ENCODE measurements at places on chromosomes 7 and 10.
A peak's percentile ranks its signal among the peaks of the same experiment; 100 is the strongest.

- DNase-seq = peak; percentile 3
Observed at GRCh38 chr7:117385363-117386109, 41.8 kb downstream of the ASZ1 start.

DNA sequence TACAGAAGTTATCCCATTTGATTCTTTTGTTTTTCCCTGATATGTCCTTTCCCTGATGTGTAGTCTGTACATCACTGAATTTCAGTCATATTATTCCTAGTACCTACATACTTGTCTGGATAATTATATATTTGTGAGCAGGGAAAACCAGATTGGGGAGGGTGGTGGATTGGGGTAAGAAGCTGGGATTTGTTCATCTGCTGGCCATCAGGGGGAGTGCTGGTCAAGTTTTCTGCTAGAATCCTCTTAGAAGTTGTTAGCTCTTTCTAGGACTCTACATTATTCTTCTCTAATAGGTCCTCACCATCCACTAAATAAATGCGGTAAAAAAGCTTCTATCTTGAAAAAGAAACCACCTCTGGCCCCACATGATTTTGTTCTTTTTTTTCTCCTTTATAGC, 232.7 kb upstream of the TAC1 start:
- peak; percentile 10 for DNase-seq

DNA sequence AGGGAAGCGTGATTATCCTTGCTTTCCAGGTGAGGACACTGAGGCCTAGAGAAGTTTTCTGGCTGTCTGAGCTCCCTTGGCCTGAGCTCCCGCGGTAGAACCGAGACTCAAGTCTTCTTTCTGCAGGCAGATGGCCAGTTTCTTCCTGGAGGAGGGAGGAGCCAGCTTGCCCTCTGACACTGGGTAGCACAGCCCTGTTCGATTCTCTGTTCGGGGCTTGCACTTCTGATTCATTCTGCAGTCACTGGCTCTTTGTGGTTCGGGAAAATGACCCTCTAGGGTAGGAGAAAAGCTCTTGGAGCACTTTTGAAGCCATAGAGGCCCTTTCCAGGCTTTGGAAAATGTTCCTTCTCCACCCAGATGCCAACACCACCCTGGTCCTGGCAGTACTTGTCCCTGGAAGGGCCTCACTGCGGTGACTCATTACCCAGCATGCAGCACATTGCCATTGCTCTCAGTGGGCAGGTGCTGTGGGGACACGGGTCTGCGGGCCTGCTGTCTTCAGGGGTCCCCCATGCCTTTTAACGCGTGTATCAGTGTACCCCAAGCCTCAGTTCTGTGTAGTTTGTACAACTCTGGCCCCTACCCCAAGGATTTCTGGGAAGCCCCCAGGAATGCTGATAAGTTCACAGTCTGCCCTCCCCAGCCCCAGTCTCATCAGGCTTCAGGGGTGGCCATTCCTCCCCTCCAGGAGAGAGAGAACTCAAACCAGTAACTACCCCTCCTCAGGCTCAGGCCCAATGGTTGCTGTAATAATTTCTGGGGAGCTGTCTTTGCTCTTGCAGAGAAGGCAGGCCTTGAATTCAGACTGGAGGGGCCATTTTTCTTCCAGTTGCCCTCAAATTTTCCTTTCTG, 11.9 kb downstream of the CHST3 start:
- DNase-seq = no peak

GRCh38 chr7:84331616-84332015, 137.0 kb upstream of the SEMA3A start:
- DNase-seq = no peak

GRCh38 chr10:110804376-110804775, 67.4 kb upstream of the PDCD4 start:
- no peak for DNase-seq

- peak; percentile 28 for DNase-seq
Observed at GRCh38 chr7:74343281-74344131, 54.3 kb downstream of the CLIP2 start.

GRCh38 chr7:37212556-37212955, 236.1 kb downstream of the ELMO1 start:
- no peak for DNase-seq

GRCh38 chr10:5971886-5972285, 5.5 kb downstream of the IL15RA start:
- DNase-seq = no peak

DNA sequence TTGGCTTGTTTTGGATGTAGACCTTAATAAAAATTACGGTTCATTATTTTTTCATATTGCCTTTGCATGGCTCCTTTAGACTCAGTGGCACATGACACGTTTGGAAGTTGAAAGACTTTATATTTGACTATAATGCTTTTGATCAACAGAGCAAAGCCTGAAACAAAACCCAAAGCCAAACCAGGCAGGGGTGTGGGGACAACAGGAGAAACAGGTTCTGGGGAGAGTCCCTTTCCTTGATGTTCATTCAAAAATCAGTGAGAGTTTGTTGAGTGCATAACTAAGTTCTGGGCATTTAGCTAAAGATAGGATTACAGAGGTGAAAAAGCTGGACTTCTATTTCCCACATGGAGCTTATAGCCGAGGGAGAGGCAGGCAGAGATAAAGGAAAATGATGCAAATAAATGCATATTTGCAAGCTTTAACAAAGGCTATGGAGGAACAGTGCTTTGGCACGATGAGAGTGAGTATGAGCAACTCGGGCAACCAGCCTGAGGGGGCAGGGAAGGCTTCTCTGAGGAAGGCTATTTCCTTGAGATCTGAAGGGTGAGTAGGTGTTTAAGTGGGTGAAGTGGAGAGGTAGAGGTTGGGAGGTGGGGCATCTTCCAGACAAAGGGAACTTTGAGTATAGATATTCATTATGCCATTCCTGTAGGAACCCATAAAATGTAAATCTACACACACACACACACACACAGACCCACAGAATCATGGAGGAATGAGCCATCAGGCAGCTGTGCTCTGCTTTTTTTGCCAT, 34.5 kb upstream of the PDZD8 start:
- no peak for DNase-seq

DNA sequence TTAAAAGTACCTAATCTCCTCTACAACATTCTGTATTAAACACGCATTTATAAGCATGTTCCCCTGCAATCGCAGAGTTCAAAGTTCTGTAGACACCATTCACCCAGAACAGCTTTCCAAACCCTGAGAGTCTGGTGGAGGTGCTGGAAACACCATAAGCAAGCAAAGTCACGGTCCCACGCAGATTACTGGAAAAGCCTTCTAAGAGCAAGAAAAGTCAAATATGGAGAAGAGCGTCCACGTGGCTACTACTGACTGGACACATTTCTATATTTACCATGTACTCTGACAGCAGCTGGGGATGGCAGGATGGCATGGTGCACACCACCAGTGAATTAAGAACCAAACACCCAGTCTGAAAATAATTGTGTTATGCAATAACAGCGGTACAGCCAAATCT, 97.7 kb downstream of the PARD3 start:
- no peak for DNase-seq

DNA sequence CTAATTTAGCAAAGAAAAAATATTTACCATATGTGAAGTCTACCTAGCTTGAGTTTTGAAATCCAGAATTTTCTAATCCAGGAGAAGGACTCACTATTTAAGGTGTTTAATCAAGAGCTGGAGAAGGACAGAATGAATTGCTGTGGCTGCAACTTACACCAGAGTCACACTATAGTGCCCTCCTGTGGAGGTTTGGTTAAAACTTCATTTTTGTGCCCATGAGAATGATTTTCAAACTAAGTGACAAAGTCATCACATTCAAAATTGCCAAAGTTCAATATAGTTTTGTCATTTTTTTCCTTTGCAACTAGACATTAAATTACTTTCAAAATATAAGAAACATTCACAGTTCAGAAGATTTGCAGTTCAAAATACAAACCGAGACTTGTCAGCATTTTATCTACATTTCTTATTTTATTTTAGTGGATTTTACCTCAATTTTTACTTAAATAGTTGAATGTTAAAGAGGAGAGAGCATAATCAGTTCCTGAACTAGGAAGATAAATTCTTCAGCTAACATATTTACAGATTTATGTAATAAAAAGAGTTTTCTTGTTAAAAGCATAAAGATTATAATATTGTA, 70.7 kb downstream of the CABCOCO1 start:
- DNase-seq = peak; percentile 50

- DNase-seq = peak; percentile 39
Observed at GRCh38 chr7:27210441-27211083, 10.7 kb upstream of the HOXA13 start.

DNA sequence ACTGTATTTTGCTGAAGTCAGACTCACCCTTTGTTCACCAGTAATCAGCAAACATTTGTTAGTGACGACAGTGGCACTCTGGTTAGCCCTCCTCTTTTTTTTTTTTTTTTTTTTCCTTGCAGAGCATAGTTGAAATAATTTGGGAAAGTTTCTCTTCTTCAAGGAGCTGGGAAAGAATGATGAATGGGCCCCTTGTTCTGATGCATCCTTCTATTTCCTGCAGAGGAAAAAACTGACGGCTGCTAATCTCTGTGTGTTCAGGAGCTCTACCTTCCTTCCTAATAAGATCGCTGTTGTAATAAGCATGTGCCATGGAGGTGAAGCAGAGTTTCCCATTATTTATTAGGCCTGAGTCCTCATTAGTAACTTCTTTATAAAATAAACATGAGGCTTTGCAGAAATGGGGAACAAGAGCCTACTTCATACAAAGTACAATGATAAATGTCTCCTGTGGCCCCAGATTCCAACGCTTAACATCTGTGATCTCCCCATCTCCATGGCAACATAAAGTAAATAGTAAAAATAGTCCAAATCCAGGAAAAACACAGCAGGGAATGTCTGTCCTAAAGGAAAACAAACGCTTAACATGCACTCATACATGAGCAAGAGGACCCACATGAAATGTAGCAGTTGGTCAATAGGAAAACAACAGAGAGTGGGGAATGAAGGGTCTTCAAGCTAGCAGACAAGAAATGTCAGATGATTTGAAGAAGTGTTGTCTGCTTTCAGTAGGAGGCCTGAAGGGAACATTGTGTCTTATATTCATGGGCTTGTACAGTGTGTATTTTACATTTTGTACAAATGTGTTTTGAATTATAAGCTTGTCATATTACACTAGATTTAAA, 59.1 kb upstream of the CALD1 start:
- no peak for DNase-seq

DNA sequence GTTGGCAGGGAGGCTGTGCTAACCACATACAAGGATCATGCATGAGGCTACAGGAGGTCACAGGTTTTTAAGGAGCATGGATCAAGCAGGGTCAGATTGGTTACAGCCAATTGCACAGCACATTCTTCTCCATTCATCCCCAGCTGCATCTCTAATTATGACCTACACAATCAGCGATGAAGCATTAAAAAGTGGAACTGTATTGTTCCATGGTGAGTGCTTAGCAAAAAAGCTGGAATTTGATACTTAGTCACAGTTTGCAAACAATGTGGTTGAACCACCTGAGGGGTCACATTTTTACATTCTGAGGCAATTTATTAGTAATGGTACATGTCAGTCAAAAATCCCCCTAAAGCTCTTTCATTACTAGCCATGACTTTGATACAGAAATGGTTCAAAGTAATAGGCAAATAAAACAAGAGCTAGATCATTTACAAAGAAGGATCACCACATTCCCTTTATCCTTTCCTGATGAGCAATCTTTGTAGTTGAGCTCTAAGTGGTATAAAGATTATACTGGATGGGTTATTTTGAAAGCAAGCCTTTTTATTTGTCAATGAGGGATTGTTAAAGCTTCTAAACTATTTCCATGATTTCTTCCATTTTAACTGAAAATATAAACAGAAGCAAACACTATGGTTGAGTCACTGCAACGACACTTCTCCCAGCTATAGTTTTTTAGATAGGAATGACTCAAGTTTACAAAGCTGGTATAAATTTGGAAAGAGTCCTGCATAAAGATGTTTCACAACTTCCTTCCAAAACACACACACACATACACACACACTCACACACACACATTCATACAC, 217.8 kb upstream of the SEMA3A start:
- DNase-seq = no peak

DNA sequence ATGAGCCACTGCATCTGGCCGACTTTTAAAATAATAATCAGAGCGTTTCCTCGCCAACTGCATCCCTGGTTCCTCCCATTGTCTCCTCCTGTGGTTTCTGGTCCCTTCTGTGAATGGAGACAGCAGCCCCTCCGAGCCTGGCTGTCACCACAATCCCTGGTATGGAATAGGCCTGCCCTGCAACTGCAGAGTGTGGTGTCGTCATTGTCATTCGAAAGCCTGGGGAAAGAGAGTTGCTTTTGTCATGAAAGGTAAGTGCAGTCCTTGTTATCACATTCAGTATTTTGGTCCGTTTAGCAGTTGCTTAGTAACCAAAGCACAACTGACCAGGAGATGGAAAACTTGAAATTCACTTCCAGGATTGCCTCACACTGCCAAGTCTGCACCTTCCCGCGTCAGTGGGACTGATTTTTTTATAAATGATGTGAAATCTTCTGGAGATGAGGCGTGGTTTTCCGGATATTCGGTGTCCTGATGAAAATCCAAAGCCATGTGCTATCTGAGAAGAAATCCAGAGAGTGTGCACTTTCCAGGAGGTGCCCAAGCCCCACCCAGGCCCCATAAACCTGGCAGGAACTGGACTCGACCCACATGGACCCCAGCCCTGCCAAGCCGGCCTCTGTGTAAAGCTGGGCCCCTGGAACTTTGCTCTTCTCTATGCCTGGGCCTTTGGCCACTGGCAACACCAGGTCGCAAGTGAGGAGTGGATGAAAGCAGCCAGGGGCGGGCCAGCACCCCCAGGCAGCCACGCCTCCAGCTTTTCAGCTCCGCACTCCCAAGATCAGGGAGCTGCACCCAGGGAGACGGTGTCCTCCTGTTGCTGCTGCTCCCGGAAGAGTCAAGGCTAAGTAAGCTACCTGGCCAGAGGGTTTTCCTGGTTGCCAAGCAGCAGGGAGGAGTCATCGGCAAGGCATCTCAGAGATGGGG, 133.7 kb upstream of the SH2B2 start:
- no peak for DNase-seq
